ENCODE measurements at places on chromosomes 1 and 21.

DNA sequence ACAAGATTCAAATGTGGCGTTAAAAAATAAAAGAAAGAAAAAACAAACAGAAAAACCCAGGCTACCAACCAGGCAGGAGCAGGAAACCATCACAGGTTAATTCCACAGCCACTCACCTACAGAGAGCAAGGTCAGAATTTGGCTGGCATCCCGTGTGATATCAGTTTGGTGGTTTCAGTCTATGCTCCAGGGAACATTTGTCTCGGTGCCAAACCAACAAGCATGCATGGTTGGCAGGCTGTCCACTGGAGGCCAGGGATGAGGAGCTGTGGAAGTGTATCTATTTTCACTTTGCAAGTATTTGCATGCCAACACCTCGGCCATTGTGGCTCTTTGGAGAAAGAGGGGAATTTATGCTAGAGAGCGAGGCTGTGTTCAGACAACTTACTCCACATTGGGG is 53.1 kb upstream of the PROX1 start:
- DNase-seq = peak; percentile 6

- no peak for DNase-seq
These were observed 978 bp downstream of the PRDM15 start for GRCh38 chr21:41877901-41878830.

DNA sequence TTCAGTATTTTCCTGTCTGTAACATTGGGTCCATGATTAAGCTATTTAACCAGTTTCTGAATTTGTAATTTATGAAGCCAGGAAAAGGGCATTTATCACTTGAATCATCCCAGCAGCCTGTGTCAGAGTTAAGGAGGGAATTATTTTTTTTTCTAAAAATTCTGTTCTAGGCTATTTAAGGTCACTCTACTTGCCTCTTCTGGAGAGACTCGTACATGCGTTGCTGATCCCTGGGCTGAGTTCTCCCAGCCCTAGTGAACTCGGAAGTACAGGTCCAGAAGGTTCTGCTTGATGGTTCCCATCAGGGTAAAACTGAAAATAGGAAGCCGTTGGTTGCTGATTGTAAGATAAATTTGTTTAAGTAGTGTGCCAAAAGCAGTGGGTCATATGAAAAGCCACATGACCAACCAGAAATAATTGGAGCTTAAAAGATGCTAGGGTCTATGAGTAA is 90.7 kb downstream of the GPR88 start:
- no peak for DNase-seq

DNA sequence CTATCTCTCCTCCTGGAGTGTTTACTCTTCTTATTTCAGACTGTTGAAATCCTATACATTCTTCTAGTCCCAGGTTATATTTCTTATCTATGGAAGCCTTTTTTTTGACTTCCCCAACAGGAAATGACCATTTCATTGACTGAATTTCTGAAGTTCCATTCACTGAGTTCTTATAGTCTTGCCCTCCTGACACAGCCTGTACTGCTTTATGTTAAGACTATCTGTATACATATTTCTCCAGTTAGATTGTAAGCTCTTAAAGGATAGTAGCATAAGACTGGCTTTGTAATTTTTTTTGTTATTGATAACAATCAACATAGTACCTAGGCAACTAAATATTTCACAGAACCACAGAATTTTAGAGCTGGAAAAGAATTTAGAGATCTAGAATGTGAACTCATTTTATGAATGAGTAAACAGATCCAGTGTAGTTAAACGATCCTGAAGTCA is 14.9 kb upstream of the MACF1 start:
- peak; percentile 88 for DNase-seq

DNA sequence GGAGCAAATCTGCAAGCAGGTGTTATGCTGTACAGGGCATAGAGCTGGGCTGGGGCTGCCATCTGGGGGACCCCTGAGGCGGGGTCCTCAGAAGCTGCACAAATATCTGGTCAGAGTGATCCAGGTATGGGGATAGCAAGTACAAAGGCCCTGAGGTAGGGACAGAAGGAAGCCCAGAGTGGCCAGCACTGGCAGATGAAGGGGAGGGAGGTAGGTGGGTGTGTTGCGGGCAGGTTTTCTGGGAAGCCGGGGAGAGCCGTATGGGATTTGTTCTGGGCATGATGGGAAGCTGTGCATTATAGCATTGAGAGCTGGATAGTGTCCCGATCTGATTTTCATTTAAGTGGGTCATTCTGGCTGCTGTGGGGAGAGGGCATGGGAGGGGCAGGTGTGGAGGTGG is 102.7 kb downstream of the ARHGEF10L start:
- DNase-seq = no peak

GRCh38 chr21:44730028-44730395 is 18.6 kb upstream of the TSPEAR start:
- no peak for DNase-seq

DNA sequence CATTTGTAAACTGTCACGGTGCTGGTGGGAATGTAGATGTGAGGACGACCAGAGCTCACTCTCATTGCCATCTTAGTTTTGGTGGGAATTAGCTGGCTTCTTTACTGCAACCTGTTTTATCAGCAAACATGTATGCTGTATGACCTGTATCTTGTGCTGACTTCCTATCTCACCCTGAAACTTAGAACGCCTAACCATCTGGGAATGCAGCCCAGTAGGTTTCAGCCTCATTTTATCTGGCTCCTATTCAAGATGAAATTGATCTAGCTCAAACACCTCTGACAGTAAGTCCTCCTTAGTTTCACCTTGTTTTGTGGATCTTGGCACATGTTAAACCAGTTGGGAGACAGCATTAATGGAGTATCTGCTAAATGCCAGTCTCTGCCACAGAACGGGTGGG is 174.6 kb downstream of the HLX start:
- DNase-seq = peak; percentile 32

DNA sequence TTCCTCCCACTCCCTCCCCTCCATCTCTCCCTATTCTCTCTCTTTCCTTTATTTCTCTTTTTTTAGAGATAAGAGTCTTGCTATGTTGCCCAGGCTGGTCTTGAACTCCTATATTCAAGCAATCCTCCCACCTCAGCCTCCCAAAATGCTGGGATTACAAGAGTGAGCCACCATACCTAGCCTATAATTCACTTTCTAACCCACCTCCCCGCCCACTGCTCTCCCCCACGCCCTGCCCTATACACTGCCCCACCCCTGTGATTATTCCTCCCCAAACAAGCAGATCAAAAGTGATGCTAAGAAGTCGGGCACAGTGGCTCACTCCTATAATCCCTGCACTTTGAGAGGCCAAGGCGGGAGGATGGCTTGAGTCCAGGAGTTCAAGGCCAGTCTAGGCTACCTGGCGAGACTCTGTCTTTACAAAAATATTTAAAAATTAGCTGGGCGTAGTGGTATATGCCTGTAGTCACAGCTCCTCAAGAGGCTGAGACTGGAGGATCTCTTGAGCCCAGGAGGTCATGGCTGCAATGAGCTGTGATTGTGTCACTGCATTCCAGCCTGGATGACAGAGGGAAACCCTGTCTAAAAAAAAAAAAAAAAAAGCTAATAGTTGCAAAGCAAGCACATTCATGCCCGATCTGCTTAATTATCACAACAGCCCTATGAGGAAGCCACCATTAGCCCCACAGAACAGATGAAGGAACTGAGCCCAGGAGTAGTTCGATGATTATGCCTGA is 12.8 kb upstream of the E2F2 start:
- DNase-seq = no peak

DNA sequence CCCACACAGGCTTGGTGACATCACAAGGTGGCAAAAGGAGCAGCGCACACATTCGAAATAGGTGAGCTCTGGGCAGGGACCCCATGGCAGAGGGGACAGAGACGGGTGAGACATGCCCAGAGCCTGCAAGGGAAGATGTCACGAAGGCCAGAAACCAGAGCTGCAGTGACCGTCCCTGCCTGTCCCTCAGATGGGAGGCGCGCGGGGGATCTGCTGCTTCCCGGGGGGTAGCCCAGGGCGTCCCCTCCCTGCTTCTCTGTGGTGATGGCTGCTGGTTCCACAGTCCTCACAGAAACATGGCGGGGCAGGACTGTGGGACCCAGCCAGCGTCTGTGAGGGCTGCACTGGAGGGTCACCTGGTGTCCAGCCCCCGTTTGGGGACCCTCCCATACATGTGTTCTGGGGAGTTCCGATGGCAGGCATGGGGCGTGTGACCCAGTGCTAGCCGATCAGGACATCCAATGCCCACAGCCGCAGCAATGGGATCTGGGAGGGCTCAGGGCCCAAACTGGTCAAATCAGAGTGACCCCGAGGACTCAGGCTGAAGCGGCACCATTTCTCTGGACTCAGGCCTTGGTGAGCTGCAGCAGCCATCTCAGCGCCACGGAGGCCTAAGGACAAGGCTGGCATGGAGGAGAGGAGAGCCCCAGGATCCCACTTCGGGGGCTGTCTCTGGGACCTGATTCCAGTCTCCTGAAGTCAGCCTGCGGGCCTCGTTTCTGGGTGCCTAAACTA is 20.7 kb upstream of the SPSB1 start:
- DNase-seq = no peak

DNA sequence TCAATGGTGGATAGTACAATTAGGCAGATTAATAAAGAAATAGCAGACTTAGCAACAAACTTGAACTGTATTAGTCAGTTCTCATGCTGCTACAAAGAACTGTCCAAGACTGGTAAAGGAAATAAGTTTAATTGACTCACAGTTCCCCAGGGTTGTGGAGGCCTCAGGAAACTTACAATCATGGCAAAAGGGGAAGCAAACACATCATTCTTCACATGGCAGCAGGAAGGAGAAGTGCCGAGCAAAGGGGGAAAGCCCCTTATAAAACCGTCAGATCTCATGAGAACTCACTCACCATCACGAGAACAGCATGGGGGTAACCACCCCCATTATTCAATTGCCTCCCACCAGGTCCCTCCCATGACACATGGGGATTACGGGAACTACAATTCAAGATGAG is 27.1 kb upstream of the PDE4B start:
- no peak for DNase-seq

- DNase-seq = no peak
These were observed 498.2 kb downstream of the PLPP3 start for GRCh38 chr1:56081173-56081572.

GRCh38 chr1:114130846-114131525 is 22.7 kb downstream of the SYT6 start:
- no peak for DNase-seq

- peak; percentile 59 for DNase-seq
These were observed at the start of gene CSF1 for GRCh38 chr1:109910123-109910962. CSF1 (plus strand) TSS chr1:109910849; CDS start chr1:109911024, 175 bp downstream.

DNA sequence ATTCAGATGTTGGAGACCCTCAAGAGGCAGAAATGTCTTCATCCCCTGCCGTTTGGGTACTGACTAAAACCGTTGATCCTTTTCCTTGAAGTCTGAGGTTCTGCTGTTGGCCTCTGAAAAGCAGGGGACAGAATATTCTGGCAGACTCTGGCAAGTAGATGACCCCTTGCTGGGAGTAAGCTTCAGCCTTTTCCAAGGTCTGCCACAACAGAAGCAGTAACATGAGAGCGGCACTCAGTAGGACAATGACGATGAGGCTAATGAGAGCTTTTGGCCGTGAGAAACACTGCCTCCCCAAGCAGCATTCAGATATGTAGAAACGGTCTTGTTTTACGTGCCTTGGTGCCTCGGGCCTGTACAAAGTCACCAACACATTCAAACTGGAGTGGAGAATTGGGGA is 143.7 kb downstream of the ST6GALNAC5 start:
- DNase-seq = no peak

DNA sequence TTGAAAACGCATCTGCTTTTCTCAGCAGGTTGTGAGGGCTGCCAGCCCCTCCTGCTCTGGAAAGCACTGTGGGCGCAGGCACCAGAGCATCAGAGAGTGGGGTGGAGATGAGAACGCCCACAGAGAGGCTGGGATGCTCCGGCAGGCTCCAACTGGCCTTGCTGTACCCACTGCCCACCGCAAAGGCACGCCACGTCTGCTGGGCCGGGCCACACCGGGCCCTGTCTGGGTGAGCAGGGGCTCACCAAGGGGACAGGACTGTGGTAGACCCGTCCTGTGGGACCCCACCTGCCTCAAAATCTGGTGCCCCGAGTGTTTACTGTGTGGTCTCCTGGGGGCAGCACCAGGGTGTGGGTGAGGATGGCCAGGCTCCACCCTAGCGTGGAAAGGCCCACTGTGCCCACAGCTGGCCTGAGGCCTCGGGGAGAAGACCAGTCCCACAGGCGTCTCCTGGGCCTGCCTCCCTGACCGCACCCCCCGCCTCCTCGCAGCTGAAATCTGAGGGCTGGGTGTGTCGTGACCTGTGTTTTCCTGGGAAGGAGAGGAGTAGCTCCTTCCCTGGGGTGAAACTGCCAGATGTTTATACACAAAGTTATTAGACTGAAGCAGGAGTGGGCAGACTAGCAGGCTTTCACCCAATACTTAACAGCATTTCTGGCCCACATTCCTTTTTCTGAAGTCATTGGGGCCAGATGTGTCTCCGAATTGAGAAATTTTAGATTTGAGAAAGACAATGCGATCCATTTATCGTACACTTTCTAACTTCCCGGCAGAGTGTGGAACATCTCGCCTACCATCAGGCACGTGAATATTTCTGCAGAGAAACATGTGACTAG is 53.8 kb downstream of the STUM start:
- DNase-seq = no peak

GRCh38 chr1:114397601-114398000 is 113.4 kb downstream of the TRIM33 start:
- DNase-seq = no peak

GRCh38 chr1:234837713-234838112 is 227.7 kb upstream of the IRF2BP2 start:
- no peak for DNase-seq

DNA sequence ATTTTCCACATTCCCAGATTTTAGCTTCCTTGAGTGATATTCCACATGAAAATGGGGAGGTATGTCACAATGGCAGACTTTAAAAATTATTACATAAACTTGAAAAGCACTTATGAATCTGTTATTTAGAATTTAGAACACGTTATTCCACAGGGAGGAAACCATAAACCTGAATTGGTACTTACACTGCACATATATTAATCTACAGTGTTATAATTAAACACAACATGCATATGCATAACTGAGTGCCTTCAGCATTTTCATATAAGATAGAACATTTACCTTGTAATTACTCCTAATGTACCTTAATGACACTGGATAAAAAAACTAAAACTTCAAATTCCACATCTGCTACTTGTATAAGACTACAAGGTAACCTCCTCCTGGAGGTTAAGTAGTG is 9.8 kb downstream of the ARHGAP29 start:
- no peak for DNase-seq

DNA sequence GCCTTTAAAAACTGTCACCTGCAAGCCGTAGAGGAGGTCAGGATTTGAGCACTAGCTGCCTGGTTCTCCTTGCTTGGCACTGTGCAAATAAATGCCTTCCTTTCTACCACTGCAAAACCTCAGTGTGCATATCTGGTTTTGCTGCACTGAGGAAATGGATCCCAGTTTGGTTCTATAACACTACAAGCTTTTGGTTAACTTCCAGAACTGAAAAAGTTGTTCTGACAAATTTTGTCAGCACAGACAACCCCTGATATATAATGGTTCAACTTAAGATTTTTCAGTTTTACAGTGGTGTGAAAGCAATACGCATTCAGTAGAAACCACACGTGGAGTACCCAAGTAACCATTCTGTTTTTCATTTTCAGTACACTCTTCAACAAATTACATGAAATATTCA is 29.8 kb upstream of the GALNT2 start:
- no peak for DNase-seq

- no peak for DNase-seq
These were observed 28.1 kb downstream of the RNF187 start for GRCh38 chr1:228515200-228515834.

GRCh38 chr21:33634254-33634653 is 7.3 kb downstream of the CRYZL1 start:
- no peak for DNase-seq

Data from NCI-H226 (cell line).